ENCODE measurements at places on chromosomes 11 and 22. TPM values are rescaled to one million over a fixed set of nuclear protein-coding genes. Genes with fewer than 3 reads are reported as not detected.
A peak's percentile ranks its signal among the peaks of the same experiment; 100 is the strongest.

The CDON gene
- total RNA-seq, result 4.4 TPM

The NPTXR gene
- total RNA-seq, result 23.5 TPM

The TCN2 gene
- 10.3 TPM for total RNA-seq

The APOA4 gene
- not detected for total RNA-seq

The SLC22A9 gene
- not detected for total RNA-seq

The ANKK1 gene
- total RNA-seq, result 0.16 TPM

The KRTAP5-11 gene
- total RNA-seq, result not detected

The LAMTOR1 gene
- 79.3 TPM for total RNA-seq

The SNX19 gene
- 45.9 TPM for total RNA-seq

The AMOTL1 gene
- total RNA-seq, result 60.1 TPM

The SEC14L3 gene
- total RNA-seq, result not detected

The RRM1 gene
- total RNA-seq, result 33.9 TPM

The LINC01488 gene
- 0.19 TPM for total RNA-seq

The OR52N2 gene
- not detected for total RNA-seq

The INS gene
- total RNA-seq, result not detected

DNA sequence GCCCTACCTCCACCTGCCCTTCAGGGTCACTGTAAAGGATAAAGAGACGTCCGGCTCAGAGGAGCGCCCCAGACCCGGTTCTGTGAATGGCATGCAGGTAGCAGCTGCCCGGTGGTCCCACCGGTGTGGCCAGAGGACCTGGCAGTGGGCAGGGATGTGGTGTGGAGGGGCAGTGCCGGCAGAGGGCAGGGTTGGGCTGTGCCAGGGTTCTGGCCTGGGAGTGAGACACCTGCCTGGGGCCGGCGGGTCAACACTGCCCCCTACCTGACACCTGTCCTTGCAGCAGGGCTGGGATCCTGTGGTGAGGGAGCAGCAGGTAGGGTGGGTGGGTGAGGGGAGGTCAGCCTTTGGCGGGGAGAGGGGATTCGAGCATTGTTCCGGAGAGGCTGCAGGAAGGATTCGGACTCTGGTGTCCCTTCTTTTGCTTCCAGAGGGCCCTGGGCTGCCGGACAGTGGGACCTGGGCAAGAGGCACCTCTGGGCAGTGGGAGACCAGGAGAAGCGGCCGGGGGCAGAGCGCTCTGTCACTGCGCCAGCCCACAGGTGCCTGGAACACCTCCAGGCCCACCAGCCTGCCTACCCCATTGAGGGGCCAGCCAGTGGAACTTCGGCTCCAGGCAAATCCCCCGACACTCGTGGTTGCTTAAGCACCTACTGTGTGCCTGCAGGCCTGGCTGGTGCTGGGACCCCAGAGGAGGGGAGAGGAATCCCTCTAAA is 1.6 kb upstream of the PHLDA2 start:
- DNase-seq, result peak; percentile 88

- DNase-seq, result peak; percentile 24
Observed at GRCh38 chr11:117839380-117839881, 14.9 kb upstream of the FXYD2 start.

- DNase-seq, result no peak
Observed at GRCh38 chr22:17429516-17429915, 60.3 kb downstream of the CECR2 start.

DNA sequence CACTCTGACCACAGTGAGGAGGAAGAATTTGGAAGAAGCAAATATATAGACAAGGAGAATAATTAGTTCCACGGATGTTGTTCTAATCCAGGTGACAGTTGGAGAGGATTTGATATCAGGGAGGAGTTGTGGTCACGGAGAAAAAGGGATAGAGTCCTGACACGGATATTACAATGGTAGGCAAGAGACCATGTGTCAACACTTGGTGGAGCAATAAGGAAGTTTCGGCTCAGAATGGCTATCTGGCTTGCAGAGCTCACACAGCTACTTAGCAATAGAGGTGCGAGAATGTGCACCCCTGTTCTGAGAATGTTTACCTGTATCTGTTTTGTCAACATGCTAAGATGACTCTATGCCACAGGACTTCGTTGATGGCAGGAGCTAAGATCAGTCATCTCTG is 10.4 kb upstream of the OR9Q2 start:
- DNase-seq, result no peak

DNA sequence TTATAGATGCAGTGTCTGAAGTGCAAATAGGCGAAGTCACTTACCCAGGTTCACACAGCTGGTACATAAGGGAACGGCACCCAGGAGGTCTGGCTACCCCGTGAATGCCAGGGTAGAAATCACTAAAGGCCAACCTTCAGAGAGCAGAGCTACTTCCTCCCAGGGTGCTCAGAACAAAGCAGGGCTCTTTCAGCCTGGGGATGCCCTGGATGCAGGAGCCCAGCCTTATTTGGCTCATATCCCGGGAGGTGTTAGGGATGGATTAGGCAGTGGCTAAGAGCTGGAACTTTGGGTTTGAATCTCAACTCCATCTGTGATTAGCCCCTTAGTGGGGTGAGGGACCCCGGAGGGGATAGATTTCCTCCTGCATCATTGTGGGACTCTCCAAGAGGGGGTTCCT is 33.1 kb upstream of the ASPHD2 start:
- no peak for DNase-seq

DNA sequence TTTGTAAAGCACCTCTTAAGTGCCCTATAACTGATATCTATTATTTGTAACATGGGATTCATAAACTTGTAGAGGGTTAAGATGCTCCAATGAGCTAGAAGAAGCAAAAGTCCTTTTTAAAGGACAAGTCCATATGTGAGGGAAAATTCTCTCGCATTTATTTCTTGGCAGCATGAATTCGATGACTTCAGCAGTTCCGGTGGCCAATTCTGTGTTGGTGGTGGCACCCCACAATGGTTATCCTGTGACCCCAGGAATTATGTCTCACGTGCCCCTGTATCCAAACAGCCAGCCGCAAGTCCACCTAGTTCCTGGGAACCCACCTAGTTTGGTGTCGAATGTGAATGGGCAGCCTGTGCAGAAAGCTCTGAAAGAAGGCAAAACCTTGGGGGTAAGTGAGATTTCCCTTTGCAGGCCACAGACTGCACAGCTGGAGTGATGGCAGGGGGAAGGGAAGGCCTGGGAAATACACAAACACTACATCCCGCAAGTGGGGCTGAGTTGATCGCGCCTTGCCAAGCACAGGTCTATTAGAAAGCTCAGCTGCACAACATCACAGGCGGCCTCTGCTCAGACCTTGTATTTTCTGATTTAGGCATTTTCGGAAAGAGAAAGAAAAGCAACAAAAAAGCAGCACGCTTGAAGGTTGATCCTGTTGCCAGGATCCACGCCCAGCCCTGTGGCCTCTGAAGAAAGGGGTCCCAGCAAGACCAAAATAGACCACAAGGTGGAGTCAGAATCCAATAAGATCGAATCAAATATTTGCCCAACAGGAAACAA is 1.5 kb downstream of the MS4A8 start:
- DNase-seq, result no peak

DNA sequence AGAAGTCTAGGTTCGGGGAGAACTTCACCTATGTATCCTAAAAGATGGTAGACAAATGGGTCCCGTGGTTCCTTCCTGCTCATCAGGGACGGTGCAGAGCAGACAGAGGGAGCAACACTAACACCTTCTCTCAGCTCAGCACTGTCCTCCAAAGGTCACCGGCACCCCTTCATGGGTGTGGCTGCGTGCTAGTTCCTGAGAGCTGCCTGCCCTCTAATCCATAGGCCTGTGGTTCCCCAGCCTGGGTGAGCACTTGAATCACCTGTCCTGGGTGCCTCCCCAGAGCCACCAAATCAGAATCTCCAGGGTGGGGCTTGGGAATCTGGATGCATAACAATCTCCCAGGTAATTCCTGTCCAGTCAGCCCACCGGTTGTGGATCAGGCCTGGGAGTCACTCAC is 113.9 kb upstream of the TMEM45B start:
- peak; percentile 59 for DNase-seq

GRCh38 chr11:93080146-93080759 is 110.8 kb downstream of the MTNR1B start:
- DNase-seq, result no peak

GRCh38 chr22:25161017-25161915 is 38.4 kb upstream of the CRYBB3 start:
- no peak for DNase-seq

DNA sequence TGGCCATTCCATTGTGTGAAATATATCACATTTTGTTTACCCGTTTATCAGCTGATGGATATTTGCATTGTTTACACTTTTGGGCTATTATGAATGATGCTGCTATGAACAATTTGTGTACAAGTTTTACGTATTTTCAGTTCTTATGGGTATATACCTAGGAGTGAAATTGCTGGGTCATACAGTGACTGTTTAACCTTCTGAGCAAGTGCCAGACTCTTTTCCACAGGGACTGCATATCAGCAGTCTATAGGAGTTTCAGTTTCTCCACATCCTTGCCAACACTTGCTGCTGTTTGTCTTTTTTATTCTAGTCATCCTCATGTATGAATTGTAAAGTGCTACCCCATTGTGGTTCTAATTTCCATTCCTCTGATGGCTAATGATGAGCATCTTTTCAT is 108.2 kb downstream of the EMSY start:
- DNase-seq, result no peak

GRCh38 chr11:134853992-134854991 is 442.2 kb upstream of the B3GAT1 start:
- no peak for DNase-seq

DNA sequence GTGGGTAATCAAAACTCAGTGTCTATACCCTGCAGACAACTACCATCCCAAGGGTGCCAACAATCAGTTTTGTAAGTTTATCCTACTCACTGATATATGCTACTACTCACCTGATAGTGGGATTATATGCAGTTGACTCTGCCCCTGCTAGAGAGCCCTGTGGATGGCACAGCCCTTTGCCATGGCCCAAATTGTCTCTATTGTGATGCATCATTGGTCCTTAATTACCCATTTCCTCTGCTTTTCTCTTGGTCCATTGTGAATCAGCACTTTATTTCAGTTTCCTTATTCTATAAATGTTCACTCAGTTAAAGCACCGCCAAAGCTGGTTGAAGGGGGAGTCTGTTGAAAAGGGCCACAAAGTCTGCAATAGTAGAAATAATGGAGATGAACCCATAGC is 42.3 kb downstream of the PLAAT5 start:
- no peak for DNase-seq

DNA sequence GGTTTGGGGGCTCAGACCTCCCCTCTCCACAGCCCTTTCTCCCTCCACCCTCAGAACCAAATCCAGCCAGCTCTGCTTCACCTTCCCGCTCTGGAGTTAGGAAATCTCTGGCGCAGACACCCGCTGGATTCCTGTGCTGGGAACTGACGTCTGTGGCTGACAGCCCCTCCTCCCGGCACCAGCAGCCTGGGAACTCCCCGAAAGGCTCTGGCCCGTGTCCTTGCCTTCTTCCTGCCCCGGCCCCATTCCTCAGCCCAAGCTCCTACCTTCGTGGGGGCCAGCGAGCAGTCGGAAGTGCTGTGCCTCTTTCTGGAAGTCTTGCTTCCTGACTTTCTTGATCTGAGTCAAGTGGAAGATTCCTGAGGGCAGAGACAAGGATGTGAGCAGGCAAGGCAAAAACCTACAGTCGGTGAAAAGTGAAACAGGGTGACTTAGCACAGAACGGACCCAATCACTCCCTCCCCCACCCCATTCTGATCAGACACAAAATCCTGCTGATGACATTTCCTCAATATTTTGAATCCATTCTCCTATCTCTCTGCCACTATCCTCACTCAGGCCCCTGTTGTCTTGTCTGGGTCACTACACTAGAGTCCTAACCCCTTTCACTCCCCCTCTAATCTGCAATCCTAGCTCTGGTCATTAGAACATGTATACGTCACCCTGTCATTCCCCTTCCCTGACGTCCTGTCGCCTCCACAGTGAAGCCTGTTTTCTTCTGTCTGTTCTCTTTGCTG is 34.1 kb downstream of the CHRDL2 start:
- peak; percentile 90 for DNase-seq

- DNase-seq, result no peak
Observed at GRCh38 chr22:40967111-40967760, 16.1 kb downstream of the RBX1 start.

- DNase-seq, result no peak
Observed at GRCh38 chr22:39309364-39309861, 10.0 kb downstream of the RPL3 start.

- peak; percentile 10 for DNase-seq
Observed at GRCh38 chr11:75277211-75277805, 36.7 kb downstream of the TPBGL start.

- DNase-seq, result no peak
Observed at GRCh38 chr11:59787816-59788215, 22.8 kb downstream of the MRPL16 start.

- peak; percentile 90 for DNase-seq
Observed at GRCh38 chr11:2302896-2303626, 1.2 kb downstream of the TSPAN32 start.

- no peak for DNase-seq
Observed at GRCh38 chr22:45997777-45998637, 21.0 kb upstream of the WNT7B start.

GRCh38 chr22:20019661-20020532 is 1.0 kb upstream of the TANGO2 start:
- no peak for DNase-seq

DNA sequence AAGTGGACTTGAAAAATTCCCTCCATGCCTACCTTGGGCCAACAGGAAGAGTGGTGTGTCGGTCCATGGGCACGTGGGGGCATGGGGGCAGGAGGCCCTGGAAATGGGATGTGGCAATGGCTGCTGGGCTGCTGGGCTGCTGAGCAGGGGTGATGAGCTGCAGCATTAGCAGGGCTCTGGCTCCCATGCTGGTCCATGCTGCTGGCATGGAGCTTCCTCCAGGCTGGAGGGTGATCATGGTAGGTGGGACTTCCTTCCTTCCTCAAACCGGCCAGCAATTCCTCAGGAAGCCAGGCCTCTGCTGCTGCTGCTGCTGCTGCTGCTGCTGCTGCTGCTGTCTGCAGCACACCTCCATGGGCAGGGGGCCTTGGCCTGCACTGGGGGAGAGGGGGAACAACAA is 4.3 kb downstream of the RGL4 start:
- DNase-seq, result peak; percentile 69

DNA sequence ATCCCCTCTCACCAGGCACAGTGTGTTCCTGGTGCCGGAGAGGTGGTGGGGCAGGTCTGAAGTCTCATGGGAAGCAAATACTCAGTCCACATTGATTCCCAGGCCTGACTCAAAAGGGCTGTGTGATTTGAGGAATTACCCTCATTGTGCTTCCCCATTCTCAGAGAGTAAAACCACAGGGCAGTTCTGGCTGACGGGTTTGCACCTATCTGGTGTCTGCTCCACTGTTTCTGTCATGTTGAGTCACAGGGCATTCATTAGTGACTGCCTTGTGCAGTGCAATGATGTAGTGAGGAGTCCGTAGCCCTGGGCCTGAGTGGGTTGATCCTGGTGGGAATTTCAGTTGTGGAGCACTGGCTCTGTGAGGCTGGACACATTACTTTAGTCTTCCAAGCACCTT is 85.2 kb upstream of the ARHGAP20 start:
- DNase-seq, result no peak

- DNase-seq, result no peak
Observed at GRCh38 chr11:118933486-118933885, 7.8 kb upstream of the BCL9L start.

GRCh38 chr22:40426594-40427333 is 56.4 kb downstream of the SGSM3 start:
- DNase-seq, result no peak
